ENCODE measurements at places on chromosomes 3 and 15.

GRCh38 chr3:60095516-60095915, 1045.7 kb upstream of the CFAP20DC start:
- no peak for DNase-seq

DNA sequence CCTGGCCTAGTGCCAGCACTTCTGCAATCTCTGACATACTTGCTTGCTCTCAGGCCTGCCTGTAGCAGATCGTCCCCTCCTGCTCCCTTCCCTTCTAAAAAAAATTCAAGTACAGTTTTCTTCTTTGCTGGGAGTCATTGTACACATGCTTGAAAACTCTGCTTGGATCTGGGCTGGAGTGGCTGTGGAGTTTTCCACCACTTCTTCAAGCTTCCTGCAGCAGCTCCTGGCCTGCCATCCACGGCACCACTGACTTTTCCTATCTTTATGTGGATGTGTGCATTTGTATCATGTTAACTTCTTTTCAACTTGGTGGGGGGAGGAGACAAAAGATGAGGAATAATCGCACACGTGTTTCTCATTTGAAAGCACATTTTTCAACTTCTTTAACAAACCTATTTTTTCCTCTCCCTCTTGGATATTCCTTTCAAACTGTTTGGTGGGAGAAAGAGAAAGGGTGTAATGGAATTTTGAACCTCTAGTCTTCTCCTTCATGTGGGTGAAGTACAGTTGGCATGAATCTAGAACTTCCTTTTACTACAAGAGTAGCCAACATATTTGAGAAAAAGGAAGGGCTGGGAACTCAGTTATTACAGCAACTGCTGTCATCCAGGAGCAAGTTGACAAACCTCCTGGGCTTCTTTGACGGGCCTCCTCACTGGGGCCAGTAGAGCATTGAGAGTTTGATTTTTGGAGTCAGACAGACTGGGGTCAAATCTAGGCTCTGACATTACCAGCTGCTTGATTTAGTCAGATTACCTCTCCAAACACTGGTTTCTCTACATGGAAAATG, 61.2 kb upstream of the LRTM1 start:
- DNase-seq = no peak

DNA sequence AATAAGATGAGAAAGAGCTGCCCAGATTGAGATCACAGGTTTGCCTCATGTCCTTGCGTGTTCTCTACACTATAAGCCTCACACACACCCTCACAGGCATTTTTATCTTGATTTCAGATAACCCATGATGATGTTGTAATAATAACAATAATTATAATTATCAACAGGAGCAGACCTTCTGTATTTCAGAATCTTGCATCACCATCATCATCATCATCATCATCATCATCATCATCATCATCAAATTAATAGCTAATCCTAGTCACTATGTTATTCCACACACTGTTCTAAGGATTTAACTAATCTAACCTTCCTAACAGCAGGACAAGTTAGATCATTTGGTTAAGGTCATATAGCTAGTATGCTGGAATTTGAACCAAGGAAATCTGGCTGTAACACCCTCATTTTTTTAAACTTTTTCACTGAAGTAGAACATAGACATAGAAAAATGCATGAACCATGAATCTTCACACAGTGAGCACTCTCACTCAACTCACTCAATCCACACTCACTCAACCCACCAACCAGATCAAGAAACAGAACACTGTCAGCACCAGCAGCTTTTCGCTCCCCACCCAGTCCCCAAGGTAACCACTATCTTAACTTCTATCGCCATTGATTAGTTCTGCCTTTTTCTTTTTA, 1.8 kb upstream of the SH2D7 start:
- DNase-seq = no peak

DNA sequence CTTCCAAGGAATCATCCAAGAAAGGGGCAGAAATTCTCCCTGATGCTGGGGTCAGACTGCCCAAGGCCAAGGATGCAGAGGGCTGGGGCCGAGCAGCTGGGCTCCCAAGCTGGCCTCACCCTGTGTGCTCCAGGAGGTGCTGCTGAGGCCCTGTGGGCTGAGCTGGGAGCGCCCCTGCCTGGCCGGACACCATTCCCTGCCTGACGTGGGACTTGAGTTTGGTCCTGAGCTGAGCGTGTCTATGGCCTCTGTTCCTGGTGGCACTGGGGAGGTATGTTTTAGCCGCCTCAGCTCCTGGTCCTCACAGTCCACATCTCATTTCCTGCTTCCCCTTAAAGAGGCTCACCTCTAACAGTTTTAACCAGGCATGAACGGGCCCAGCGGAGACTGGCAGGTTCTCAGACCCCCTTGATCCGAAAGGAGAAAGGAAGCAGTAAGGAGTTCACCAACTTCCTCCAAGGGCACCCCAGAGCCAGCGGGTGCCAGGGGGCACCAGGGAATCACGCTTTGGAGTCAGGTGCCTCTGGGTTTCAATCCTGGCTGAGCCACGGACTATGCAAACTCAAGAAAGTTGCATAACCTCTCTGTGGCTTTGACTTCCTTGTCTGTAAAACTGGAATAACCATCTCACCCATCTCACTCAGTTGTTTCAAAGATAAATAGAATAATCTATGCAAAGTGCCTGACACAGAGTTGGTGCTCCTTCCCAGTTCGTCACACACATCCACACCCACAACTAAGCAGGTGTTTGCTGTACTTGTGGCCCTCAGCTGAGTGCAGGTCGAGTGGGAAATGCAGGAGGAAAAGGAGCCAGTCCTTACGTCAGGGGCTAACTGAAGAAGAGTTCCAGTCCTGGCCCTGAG, 48.6 kb downstream of the SLC12A8 start:
- DNase-seq = no peak

DNA sequence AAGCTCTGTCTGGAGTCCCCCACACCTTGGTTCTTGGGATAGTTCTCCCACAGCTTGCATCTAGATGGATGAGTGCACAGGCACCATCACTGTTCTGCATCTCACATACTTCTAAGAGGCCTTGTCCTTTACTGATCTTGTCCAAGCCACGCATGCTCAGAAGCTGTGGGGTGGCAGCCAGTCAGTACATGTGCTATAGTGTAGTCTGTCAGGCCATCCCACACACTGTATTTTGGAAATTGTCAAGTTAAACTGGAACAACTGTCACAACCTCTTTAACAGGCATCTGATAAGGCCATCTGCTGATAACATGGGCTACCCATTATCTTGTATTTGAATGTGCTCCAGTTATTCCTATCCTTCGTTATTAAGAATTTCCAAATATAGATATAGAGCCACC, 296.5 kb upstream of the AZI2 start:
- DNase-seq = no peak

DNA sequence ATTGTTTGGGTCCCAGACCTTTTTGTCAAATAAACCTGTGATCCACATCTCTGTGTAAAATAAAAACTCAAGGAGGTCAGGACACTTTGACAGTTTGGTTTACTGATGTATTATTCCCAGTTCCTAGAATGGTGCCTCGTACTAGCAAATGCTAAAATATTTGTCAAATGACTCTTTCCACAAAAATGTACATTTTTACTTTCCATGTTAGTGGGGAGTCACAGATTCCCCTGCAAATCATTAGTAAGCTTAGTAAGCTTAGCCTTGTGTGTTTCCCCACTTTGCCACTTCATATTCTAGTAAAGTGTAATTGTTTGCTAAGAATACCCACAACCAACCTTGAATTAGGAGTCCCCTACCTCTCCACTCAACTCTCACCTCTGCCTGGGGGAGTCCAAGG, 2.4 kb upstream of the MAGI1 start:
- DNase-seq = no peak

- DNase-seq = no peak
Measured at GRCh38 chr3:94146455-94146854, 83.6 kb downstream of the NSUN3 start.

DNA sequence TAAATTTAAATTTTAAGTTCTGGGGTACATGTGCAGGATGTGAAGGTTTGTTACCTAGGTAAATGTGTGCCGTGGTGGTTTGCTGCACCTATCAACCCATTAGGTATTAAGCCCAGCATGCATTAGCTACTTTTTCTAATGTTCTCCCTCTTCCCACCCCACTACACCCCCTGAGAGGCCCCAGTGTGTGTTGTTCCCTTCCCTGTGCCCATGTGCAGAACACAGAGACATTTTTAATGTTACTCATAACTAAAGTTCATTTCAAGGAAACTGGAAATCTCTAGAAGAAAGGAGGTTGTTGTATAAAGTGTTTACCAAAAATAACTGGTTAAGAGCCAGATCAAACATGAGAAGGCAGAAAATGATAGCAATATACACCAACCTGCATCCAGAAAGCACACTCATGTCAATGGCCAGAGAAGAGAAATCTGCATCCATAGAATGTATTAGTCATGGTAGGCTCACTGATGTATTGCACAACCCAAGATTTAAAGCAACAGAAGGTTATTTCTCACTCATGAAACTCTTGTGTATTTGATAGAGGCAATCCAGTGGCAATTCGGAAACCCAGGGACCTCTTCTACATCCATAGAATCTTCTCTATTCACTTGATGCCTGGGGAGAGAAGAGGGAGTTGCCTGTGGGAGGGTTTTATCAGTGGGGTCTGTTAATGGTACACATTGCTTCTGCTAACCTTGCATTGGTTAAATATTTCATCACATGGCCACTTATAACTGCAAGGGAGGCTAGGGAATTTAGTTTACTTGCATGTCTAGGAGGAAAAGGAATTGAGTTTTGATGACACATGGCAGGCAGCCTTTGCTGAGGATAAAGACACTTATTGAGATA, 321.9 kb upstream of the RASGRP1 start:
- DNase-seq = no peak

DNA sequence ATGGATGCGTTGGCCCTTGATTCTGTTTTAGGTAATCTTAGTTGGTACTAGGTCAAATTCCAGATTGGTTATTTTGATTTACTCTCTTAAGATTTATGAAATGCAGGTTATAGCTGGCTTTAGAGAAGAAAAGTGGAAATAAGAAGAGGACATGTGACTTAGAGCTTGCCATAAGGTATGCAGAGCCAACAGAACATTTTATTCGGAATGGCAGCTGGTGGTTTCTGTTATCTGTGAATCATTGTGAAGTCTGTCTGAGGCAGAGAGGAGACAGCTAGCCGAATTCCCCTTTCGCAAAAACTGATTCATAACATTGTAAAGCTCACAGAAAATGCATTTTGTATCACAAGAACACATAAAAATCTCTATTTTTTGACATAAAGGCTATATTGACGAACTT, 82.1 kb downstream of the FILIP1L start:
- no peak for DNase-seq

DNA sequence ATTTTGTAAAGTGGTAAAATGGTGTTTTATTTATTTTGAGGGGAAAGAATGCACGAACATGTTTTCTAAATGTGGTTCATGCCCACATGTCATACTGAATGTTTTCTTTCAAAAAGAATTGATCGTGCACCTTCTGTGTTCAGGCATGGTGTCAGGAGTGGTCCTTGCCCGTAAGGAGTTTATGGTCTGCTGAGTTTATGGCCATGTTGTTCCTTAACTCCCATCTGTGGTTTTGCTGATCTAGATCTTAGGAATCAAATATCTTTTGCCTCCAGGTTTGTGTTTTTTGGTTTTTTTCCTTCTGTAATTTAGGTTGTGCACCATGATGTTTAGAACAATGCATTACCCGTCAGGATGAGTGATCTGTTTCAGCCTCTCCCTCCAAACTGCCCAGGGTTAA, 304.4 kb upstream of the NR2E3 start:
- DNase-seq = no peak
